ENCODE measurements at places on chromosomes 3 and 15. TPM values are rescaled to one million over a fixed set of nuclear protein-coding genes. Genes with fewer than 3 reads are reported as not detected.
A peak's percentile ranks its signal among the peaks of the same experiment; 100 is the strongest.

GRCh38 chr3:9881441-9881840 is 1.4 kb upstream of the CIDEC start:
- no peak for DNase-seq

- no peak for DNase-seq
Measured at GRCh38 chr3:168889666-168890065, 773.8 kb downstream of the MECOM start.

DNA sequence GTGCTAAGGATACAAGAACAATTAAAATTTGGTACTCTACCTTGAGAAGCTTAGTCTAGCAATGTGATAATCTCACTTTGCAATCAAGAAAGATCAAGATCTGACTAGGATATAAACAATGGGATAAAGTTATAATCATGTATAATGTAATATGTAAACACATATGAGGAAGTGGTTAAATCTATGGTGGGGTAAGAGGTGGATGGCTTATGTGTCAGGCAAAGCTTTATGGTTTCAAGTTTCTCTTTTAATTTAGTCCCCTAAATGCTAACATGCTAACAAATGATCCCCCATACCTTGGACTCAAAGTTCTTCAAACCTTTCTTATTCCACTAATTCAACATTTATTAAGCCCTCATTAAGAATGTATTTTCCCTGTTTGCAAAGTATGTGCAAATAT is 2.5 kb downstream of the RSL24D1 start:
- DNase-seq: no peak

Gene SIDT1
- 3.5 TPM for total RNA-seq

DNA sequence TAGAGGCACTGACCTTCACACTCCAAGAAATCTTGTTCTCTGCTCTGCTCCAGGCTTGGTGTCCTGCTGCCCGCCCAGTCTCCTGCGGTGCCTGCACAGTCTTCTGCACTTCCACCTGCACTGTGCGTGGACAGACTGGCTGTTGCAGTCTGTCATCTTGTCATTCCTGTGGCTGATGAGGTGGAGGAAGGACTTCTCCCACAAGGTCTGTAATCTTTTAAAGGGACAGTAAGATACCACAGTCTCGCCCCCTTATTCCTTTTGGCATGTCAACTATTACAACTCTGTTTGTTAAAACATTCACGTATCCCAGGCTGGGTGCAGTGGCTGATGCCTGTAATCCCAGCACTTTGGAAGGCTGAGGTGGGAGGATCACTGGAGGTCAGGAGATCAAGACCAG is 54.1 kb upstream of the IGF2BP2 start:
- DNase-seq: no peak

DNA sequence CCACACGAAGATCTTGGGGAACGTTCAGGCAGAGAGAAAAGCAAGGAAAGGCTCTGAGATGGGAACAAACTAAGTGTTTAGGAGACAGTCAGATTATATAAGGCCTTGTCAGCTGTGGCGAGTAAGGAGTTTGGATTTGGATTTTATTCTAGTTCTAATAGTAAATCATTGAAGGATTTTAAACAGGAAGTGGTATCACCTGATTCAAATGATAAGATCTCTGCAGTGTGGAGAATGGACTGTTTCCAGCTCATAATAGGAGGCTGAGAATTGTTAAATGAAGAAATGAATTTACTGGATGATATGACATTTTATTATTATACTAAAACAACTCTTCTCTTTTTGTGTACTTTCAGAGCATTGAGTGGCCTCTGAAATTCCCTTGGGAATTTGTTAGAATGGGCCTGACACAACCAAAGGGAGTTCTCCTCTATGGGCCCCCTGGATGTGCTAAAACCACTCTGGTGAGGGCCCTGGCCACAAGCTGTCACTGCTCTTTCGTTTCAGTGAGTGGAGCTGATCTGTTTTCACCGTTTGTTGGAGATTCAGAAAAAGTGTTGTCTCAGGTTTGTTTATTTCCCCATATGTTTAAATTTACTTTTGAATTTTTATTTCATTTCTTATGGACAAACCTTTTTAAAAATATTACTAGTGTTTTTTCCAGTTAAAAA is 36.0 kb upstream of the GATM start:
- DNase-seq: no peak

GRCh38 chr3:125634336-125634950 is 39.1 kb upstream of the OSBPL11 start:
- no peak for DNase-seq

GRCh38 chr15:67036775-67037555 is 28.4 kb upstream of the SMAD3 start:
- no peak for DNase-seq

DNA sequence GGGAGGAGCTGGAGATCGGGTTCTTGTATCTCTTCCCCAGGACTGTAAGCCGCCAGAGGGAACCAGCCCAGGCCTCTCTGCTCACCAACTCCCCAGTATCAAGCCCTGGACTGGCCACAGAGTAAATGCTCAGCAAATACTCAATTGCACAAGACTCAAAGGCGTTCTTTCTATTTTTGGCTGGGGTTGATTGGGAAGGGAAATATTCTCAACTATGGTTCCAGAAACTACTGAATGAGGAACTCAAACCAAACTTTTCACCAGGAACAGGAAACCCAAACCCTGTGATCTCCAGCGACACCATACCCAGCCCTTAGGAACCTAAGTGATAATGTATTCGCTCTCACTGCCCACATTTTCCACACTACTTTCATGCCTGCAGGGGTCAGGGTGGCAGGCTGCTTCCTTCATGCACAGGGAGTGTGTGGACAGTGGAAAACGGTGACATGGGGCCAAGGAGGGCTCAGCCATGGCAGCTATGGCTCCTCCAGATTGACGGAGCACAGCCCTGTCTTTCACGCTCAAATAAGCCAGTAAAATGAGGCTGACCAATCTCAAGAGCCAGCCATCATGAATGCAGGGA is 124.7 kb upstream of the RAD18 start:
- DNase-seq: no peak

Gene GOLGA8Q
- 2.3 TPM for total RNA-seq

GRCh38 chr3:162390891-162391290 is 894.3 kb downstream of the OTOL1 start:
- DNase-seq: no peak

Gene PTH1R
- 14.9 TPM for total RNA-seq

- no peak for DNase-seq
Measured at GRCh38 chr15:80852676-80853075, 73.5 kb downstream of the CEMIP start.

DNA sequence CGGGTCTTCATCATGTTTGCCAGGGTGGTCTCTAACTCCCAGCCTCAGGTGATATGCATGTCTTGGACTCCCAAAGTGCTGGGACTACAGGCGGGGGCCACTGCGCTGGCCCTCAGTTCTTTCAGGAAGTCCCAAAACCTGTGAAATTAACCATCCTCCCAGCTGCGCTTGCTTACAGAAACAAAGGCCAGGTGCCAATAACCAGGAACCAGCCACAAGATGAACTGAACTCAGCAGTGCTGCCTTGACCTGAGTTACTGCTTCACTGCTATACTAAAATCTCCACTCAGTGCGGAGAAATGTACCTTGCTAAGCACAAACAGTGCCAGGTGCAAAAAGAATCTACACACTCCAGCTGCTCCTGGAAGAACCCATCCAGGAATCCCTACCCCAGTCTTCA is 3.9 kb upstream of the GCHFR start:
- no peak for DNase-seq

Gene CMTM8
- 24.9 TPM for total RNA-seq

GRCh38 chr3:85342915-85343314 is 384.1 kb downstream of the CADM2 start:
- DNase-seq: no peak

- DNase-seq: no peak
Measured at GRCh38 chr3:122416966-122417365, 1.1 kb upstream of the WDR5B start.

Gene MORC1
- not detected for total RNA-seq

DNA sequence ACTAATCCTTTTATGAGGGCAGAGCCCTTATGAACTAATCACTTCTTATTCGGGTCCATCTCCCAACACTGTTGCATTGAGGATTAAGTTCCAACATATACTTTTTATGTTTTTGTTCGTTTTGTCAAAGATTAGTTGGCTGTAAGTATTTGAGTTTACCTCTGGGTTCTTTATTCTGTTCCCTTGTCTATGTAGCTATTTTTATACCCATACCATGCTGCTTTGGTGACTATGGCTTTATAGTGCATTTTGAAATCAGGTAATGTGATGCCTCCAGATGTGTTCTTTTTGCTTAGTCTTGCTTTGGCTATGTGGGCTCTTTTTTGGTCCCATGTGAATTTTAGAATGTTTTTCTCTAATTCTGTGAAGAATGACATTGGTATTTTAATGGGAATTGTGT is 166.4 kb upstream of the KCNMB2 start:
- DNase-seq: no peak

Gene FETUB
- not detected for total RNA-seq

GRCh38 chr15:58423831-58424608 is 7.8 kb upstream of the LIPC start:
- no peak for DNase-seq

Gene DPH6
- 15.8 TPM for total RNA-seq

Gene P2RY13
- 8.2 TPM for total RNA-seq

Gene HCLS1
- 76.5 TPM for total RNA-seq

- no peak for DNase-seq
Measured at GRCh38 chr15:38672814-38673670, 108.4 kb upstream of the RASGRP1 start.

- no peak for DNase-seq
Measured at GRCh38 chr3:110413266-110413665, 658.4 kb upstream of the NECTIN3 start.

GRCh38 chr3:38190481-38190881 is 25.1 kb downstream of the OXSR1 start:
- DNase-seq: no peak

DNA sequence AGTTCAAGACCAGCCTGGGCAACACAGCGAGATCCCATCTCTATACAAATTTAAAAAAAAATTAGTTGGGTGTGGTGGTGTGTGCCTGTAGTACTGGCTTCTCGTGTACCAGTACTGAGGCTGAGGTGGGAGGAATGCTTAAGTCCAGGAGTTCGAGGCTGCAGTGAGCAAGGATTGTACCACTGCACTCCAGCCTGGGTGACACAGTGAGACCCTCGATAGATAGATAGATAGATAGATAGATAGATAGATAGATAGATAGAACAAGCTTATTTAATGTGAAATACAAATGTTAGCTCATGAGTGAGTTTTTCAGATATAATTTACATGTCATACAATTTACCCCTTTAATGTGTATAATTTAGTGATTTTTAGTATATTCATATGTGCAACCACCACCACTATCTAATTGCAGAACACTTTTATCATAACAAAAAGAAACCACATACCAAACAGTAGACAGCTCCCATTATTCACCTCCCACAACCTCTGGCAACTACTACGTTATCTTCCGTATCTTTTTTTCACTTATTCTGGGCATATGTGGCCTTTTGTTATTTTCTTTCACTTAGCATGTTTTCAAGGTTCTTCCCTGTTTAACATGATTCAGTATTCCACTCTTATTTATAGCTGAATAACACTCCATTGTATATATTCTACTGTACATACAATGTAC is 13.1 kb upstream of the PRRT3 start:
- no peak for DNase-seq

- DNase-seq: peak; percentile 73
Measured at GRCh38 chr3:39189959-39190269, 2.5 kb downstream of the XIRP1 start.

DNA sequence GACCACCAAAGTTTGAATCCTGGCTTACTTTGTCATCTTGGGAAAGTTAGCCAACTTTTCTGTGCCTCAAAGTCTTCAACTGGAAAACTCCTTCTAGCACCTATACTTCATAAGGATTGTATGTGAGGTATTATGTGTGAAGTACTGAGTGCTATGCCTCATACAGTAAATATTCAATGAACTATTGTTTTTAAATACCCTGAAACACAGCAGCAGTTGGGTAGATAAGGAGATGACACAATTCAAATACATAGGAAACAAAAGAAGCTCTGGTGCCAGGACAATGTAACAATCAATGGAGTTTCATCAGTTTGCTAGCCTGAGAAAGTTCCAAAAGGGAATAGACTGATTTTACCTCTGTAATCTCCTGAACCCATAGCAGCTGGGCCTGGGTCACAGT is 43.3 kb downstream of the TUBGCP4 start:
- DNase-seq: no peak

- no peak for DNase-seq
Measured at GRCh38 chr15:84991014-84991712, 9.5 kb downstream of the PDE8A start.

Gene ITIH1
- not detected for total RNA-seq

DNA sequence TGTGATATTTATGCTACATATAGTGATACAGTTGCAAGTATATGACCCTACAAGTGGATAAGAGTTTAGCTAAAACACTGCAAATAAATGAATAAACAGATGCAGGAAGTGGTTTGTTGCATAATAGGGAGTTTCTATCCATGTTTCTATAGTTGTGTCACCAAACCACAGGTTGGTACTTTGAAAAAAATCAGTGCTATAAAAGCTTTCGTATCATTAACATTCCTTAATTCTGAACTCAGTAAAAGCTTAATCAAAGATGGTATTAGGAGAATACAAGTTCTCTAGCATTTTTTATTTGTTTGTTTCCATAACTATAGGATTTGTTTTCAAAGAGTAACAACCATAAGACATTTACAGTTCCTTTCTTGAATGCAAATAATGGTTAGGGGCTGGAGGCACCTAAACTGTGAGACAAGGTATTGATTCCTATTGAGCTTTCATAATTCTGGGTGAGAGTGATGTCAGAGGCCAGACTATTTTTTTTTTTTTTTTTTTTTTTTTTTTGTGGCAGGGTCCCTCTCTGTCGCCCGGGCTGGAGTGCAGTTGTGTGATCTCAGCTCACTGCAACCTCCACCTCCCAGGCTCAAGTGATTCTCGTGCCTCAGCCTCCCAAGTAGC is 29.6 kb downstream of the CPOX start:
- no peak for DNase-seq

- DNase-seq: no peak
Measured at GRCh38 chr15:69748576-69749185, 296.1 kb downstream of the RPLP1 start.

Gene CLRN1
- total RNA-seq: not detected

GRCh38 chr3:130662501-130662996 is 84.1 kb downstream of the PIK3R4 start:
- no peak for DNase-seq

- DNase-seq: no peak
Measured at GRCh38 chr15:22253676-22254408, 173.5 kb downstream of the OR4M2 start.

DNA sequence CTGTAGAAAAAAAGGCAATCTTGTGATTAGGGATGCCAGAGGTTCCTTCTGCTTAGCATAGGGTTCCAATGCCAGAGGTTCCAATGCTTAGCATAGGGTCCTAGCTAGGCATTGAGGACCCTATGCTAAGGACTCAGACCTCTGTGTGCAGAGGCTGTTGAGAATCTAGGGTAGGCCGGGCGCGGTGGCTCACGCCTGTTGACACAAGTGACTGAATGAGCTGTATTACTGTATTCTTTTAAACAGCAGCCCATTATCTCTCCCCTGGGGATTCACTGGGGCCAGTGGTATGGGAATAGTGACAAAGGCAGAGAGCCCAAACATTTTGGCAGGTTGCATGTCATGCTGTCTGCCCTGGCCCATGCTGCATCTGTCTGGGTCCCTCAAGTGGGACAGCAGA is 16.2 kb downstream of the PAK6 start:
- DNase-seq: no peak
